AG04450 (cell line): ENCODE measurements at places on chromosomes 11 and 22.
A peak's percentile ranks its signal among the peaks of the same experiment; 100 is the strongest.

GRCh38 chr11:76787271-76787670, 4.1 kb downstream of the TSKU start:
- no peak for DNase-seq

DNA sequence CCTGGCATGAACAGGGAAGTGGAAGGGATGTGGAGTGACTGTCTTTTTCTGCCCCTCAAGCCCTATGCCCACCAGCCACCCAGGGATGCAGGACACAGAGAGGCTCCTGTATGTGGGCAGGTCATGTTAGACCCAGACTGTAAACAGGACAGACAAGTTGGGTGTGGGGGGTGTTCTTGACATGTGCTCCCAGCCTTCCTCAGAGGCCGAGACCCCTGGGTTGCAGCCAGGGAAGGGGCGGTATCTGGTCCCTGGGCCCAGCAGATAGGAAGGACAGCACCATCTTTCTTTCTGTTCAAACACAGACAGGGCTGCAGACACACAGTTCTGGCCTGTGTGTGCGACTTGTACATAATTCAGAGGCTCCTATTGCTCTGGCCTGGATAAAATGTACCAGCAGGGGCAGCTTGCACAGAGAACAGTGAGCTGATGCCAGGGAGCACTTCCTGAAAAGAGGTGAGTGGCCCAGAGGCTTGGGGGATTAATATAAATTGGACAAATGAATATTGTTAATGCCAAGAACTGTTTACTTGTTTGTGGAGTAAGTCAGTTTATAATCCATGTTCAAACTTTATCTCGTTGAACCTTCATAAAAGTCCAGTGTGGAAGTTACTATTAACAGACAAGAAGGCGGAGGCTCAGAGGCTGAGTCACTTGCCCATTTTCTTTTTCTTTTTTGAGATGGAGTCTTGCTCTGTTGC, 16.6 kb downstream of the GDPD5 start:
- no peak for DNase-seq

GRCh38 chr11:127017482-127017881, 16.9 kb upstream of the KIRREL3 start:
- DNase-seq, result peak; percentile 60

- no peak for DNase-seq
These were observed 717 bp downstream of the OSM start for GRCh38 chr22:30265823-30266444.

- no peak for DNase-seq
These were observed 12.0 kb downstream of the KMT2A start for GRCh38 chr11:118448294-118448693.

DNA sequence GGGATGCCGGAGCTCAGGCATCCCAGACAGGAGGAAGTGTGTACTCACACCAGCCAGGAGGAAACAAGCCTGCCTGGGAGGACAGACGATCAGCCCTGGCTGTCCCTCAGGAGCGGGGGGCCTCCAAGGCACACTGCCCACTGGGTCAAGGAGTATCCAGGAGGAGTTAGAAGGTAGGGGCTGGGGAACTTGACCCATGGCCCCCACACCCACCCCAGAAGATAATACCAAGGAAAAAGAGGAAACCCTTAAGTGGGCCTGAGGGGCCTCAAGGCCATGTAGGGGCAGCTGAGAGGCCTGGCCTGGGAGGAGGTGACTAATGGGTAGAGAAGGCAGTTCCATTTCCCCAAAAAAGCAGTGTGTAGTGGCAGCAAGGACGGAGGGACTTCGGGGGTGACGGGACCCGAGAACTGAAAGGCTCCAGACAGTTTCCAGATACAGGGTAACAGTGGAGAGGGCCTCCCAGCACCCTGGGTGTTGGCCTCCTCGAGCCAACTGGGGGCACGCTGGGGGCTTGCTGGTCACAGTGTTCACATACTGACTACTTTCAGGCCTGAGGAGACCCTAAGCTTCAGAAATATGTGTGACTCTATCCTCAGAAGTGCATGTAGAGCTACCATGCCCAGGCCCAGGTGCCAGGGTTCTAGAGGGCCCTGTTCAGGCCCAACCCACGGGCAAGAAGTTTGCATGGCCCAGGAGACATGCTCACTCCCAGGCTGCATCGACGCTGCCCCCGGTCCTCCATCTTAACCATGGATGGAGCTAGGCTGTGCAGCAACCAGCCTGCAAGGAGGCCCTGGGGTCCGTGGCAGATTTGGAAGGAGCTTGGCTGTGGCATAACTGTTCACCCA, 75.7 kb upstream of the PITPNB start:
- no peak for DNase-seq

DNA sequence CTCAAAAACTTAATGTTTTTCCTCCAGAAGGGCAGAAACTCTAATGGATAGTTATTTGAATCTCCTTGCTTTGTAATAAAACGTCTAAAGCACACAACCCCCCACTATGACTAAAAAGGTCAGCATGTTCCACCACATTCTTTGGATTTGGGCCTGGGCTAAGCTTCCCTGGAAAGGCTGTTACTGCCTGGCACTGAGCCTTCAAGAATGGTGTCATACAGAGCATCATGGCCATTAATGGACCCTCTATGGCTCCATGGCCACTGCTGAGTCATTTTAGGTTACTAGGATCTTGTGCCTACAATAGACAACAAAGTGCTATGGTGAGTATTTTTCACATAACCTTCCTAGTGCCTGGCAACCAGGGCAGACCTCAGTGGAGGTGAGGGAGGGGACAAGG, 242.6 kb upstream of the FAT3 start:
- DNase-seq, result peak; percentile 41

GRCh38 chr11:36165621-36166397, 123.4 kb downstream of the COMMD9 start:
- no peak for DNase-seq

DNA sequence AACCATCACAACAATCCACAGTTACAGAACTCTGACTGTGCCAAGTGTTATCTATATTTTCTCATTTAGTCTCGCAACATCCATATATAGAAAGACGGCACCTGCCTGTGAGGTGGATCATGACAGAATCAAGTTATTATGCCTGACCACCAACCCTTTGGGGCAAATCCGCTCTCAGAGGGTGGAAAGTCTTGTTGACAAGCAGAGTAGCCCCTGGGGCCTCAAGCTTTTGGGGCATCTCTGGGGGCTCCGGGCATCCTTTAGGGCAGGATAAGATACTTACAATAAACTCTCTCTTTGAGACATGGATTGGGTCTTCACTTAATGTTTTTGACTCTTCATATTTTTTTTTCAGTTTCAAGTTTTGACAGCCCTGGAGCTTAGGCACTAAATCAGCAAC, 150.5 kb upstream of the NAV2 start:
- DNase-seq, result no peak

DNA sequence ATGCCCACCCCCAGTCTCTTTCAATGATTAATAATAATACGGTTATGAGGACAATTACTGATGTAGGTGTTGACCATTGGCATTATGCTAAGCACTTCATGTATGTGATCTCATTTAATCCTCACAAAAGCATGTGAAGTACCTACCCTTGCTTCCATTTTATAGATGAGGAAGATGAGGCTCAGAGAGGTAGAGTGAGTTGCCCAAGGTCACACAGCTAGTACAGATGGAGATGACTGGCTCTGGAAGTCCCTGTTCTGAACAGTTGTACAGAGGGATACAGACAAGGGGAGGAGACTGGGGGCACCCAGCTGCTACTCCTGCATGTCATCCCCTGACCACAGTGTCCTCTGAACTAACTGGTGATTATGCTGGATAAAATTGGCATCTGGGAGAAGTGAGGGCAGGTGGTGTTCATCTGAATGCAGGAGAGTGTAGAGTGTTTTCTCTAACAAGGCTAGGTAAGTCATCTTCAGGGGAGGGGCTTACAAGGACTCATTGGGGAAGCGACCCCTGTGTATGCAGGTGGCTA, 43.2 kb downstream of the KIAA1671 start:
- DNase-seq, result no peak
